Endothelial cell of umbilical vein (primary cell): ENCODE measurements at places on chromosomes 5 and 9.
A peak's percentile ranks its signal among the peaks of the same experiment; 100 is the strongest.

DNA sequence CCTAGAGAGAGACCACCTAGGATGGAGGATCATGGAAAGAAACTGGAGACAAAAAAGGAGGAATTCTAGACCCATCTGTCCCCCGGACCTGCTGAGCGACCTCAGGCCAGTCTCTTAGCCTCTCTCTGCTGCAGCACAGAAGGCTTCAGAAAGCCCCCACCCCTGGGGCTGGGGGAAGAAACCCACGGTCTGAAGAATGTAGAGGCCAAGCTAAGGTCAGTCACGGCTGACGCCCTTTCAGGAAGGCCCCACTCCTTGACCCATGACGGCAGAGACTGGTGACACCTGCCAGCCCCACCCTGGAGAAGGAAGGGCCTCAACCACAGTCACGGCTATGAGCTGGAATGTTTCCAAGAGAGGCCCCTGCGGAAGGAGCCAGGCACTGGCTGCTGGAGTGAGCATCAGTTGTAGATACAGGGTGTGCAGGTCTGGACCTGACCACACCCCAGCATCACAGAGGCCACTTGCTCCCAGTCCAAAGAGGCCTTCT lies 120.5 kb upstream of the BOD1 start:
- no peak for DNase-seq

- peak; percentile 95 for DNase-seq
Measured at GRCh38 chr9:22008717-22009505, at the start of gene CDKN2B. TSS of gene CDKN2B (minus strand) at chr9:22009305. CDS start at chr9:22008953, 352 bp downstream.

GRCh38 chr5:36875790-36876298 lies 725 bp upstream of the NIPBL start:
- peak; percentile 85 for DNase-seq

GRCh38 chr5:115414406-115415142 lies 118.1 kb upstream of the CCDC112 start:
- no peak for DNase-seq

- no peak for DNase-seq
Measured at GRCh38 chr5:34743878-34744277, 87.8 kb downstream of the RAI14 start.

DNA sequence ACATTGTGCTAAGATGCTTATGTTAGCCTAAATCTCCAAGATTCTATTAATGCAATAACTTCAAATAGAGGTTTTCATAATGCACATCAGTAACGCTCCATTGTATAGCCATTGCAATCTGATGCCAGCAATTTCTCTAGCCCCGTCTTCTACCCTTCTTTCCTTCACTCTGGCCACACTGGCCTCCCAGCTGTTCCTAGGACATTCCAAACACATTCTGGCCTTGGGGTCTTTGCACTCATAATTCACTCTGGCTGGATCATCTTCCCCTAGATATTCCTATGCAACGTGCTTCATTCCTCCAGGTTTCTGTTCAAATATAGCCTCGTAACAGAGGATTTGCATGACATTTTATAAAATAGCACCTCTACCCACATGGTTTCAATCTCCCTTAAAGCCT lies 23.3 kb downstream of the FAM81B start:
- DNase-seq = no peak

GRCh38 chr9:33233626-33234342 lies 6.2 kb upstream of the SPINK4 start:
- DNase-seq = peak; percentile 56

DNA sequence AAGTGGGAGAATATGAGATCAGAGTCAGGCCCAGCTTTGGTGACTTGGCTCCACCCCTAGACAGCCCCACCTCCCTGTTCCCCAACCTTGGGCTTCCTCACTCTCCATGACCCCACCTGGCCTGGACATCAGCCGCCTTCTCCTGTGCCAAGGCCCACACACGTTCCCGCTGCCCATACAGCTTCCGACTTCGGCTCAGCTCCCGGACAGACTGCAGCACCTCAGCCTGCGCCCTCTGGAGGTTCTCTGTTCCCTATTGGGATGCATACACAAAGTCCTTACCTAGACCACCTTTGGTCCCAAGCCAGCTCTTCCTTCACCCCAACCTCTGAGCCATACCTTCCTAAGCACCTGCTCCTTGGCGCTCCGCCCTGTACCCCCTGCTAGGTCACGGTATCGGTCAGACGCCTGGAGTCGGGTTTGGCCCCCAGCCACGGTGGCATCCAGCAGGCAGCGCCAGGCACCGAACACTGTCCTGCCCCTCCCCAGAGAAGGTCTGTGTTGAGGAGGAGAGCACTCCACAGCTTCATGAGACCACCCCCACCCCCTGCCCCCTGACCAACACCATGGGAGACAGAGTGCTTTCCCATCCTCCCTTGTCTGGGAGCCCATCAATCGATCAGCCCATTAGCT lies 2.0 kb downstream of the FCHSD1 start:
- no peak for DNase-seq

GRCh38 chr9:91315191-91315590 lies 46.5 kb downstream of the AUH start:
- DNase-seq = no peak

GRCh38 chr5:60333005-60333571 lies 366.9 kb downstream of the DEPDC1B start:
- no peak for DNase-seq

DNA sequence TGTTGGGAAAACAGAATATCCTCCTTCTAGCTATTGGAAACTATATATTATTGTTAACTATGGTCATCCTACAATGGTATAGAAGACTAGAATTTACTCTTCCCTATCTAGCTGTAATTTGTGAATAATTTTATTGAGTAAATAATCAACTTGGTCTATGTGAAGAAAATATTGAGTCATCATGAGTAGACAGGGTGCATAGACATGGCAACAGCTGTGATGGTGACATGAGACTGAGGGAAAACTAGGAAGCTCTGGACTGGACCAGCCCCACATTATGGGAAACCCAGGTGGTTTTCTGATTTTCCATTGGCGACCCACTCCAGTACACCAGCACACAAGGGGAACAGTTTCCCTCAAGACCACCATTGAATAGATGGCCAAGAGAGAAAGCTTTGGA lies 95.0 kb downstream of the APBA1 start:
- DNase-seq = no peak

GRCh38 chr5:40480392-40480791 lies 199.3 kb upstream of the PTGER4 start:
- no peak for DNase-seq

- peak; percentile 44 for DNase-seq
Measured at GRCh38 chr5:150516011-150516410, 8.1 kb downstream of the NDST1 start.

GRCh38 chr9:82449986-82450385 lies 461.4 kb downstream of the SPATA31D1 start:
- DNase-seq = no peak

DNA sequence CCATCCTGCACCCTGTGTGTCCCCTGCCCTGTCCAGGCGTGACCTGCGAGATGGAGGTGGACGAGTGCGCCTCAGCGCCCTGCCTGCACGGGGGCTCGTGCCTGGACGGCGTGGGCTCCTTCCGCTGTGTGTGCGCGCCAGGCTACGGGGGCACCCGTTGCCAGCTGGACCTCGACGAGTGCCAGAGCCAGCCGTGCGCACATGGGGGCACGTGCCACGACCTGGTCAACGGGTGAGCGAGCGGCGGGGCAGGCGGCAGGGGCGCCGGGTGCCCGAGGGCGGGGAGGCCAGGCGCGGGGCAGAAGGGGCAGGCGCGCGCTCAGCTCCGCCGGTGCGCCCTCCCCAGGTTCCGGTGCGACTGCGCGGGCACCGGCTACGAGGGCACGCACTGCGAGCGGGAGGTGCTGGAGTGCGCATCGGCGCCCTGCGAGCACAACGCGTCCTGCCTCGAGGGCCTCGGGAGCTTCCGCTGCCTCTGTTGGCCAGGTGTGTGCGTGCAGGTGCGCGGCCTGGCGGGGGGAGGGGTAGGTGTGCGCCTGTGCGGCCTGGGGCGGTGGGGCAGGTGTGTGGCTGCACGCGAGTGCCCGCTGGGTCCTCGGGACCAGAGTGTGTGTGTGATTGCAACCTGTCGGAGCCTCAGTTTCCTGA lies 10.0 kb downstream of the CRB2 start:
- DNase-seq = no peak

GRCh38 chr9:102631559-102631958 lies 363.6 kb upstream of the CYLC2 start:
- DNase-seq = no peak

GRCh38 chr9:88065619-88066018 lies 72.7 kb downstream of the SPATA31C2 start:
- no peak for DNase-seq

DNA sequence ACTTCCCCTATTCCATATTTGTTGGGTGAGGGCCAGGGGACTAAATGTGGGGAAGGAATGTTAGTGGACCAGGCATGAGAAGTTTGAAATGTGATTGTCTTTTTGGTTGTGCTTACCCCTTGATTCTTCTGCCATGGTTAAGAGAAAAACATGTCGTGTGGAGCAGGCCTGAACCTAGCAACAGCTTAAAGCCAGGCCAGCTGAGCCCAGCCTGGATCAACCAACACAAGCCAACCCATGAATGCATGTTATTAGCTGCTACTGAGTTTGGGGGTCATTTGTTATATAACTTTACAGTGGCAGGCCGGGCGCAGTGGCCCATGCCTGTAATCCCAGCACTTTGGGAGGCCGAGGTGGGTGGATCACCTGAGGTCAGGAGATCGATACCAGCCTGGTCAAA lies 52.4 kb upstream of the TRIO start:
- DNase-seq = no peak

GRCh38 chr9:69412741-69413150 lies 87.7 kb downstream of the ENTREP1 start:
- peak; percentile 74 for DNase-seq

DNA sequence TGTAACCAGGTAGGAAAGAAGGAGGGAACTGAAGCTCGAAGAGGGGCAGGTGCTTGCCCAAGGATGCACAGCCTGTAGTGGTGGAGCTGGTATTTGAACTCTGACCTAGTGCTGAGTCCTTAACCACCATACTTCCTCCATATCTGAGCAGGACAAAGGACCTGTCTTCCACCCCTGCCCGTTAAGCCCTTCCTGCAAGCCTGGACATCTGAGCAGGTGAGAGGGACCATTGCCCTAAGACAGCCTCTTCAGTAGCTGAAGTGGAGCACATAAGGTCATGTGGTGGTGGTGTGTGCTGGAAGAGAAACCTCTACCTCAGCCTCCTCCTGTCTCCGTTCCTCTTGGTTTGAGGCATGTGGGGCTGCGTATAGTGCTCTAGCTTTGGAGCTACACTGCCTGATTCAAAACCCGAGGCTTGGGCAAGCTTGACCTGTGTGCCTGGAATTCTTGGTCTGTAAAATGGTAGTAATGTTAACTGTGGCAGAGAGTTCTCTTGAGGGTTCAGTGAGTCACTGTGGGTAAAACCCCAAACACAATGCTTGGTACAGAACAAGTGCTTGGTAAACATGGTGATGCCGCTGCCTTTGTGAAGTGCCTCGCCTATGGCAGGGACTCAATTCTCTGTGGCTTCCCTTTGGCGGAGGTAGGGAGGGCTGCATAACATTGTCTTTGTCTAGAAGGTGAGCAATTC lies 7.4 kb downstream of the GALNT10 start:
- DNase-seq = peak; percentile 44

DNA sequence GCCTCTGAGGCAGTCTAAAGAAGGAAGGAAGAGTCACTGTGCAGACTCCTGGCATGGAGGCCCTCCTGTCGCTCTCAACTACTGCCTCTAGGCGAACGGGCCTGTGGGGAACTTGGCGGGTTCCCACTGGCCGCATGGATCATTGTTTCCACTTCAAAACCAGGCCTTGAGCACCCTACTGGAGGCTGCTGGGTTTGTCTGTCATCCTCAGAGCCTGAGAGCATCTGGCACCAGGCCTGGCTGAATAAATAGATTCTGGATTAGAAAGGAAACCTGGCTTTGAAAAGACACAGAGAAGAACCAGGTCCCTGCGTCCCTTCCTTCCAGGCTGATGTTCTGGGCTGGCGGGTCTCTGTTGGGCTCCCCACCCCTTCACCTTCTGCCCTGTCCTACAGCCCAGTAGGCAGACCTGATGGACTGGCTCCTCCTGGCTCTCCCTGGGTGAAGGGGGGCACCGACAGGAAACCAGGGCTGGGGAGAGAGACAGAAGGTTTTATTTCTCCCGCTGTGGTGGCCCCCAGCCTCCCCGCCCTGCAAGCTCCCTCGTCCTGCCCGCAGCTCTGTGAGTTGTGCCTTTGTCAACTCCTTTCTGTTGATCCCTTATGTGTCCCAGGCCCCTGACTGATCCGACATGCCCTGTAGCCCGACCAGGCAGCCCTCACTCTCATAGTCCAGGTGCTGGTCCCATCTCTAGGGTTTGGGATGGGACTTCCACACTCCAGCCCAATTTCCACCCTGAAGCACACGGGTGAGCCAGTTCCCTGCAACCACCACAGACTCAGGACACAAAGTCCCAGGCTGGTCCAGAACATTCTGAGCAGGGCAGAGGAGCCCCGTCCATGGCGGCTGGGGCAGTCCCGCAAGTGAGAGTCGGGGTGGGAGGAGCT lies 50.1 kb downstream of the ADAMTS2 start:
- DNase-seq = no peak

- DNase-seq = no peak
Measured at GRCh38 chr9:119836036-119836435, 466.8 kb upstream of the BRINP1 start.

GRCh38 chr9:84340535-84340934 lies at the start of gene SLC28A3:
TSS of gene SLC28A3 (minus strand) at chr9:84340758. CDS start at chr9:84340633, 125 bp downstream.
- no peak for DNase-seq

DNA sequence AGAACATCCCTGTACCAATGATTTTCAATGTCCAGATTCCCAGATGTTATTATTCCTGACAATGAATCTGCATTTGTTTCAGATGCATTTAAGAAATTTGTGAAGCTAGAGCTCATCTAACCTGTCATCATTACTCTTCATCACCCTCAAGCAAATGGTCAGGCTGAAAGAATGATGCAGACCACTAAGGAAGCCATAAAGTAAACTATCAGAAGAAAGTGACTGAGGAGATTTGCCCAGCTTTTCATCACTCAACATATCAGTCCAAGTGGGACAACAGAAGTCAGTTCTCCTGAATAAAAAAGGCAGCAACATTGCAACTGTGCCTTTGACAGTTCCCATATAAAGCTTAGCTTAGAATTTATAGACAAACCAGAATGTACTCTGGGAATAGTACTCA lies 419.9 kb downstream of the PDE4D start:
- DNase-seq = no peak

- DNase-seq = no peak
Measured at GRCh38 chr5:133652951-133653759, 40.8 kb upstream of the FSTL4 start.

- DNase-seq = peak; percentile 77
Measured at GRCh38 chr5:154970759-154971158, 29.9 kb downstream of the MRPL22 start.

DNA sequence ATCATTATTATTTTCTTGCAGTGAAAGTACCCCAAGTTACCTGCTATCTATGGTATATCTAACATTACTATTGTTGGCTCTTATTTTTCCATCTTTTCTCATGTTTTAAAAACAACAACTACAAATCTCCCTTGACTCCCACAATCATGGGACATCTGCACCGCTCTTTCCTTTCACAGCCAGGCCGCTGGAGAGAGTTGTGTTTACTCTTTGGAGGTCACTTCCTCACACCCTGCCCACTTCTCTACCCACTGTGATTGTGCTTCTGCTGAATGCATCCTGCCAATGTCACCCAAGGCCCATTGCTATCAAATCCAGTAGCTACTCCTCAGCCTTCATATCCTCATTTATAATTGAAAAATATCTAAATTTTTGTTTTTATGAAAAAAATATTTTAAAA lies 29.7 kb downstream of the SLC28A3 start:
- peak; percentile 43 for DNase-seq
